ENCODE measurements at places on chromosomes 7 and 10. TPM values are rescaled to one million over a fixed set of nuclear protein-coding genes. Genes with fewer than 3 reads are reported as not detected.

Gene GPC2
- 3.1 TPM for total RNA-seq

Gene MEOX2
- 0.13 TPM for total RNA-seq

Gene CREM
- total RNA-seq = 47.8 TPM

Gene MBL2
- total RNA-seq = not detected

Gene GSTO2
- 18.4 TPM for total RNA-seq

Gene ANKRD1
- 13.3 TPM for total RNA-seq

Gene CAMK2B
- total RNA-seq = not detected

All from epithelial cell of alveolus of lung (primary cell).